ENCODE measurements at places on chromosomes 1 and 21.

DNA sequence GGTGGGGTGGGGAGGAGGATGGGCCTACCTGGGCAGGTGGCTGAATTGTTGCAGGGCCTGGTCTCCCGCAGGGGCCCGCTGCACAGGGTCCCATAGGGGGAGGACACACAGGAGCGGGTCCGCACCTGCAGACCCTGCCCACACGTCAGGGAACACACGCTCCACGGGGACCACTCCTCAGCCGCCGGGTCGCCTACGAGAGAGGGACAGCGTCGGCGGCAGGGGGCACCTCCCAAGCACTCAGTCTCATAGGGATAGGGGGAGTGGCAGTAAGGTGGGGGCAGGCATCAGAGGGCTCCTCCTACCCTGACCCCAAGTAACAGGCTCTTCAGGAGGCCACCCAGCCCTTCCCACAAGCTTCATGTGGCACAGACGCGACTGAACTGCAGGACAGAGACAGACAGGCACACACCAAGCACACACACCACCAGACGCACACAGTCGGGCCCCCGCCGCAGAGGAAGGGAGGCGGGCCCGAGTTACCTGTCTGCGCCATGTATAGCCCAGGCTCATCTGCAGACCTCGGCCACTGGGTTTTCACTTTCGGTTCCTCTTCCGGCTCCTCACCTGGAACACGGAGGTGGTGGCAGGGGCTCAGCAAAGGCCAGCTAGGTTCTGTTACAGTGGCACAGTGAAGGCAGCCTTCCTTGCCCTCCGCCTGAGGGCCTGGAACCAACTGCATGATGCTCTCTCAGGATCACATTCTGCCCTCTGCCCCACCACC, 19.8 kb downstream of the ADGRB2 start:
- DNase-seq, result no peak

DNA sequence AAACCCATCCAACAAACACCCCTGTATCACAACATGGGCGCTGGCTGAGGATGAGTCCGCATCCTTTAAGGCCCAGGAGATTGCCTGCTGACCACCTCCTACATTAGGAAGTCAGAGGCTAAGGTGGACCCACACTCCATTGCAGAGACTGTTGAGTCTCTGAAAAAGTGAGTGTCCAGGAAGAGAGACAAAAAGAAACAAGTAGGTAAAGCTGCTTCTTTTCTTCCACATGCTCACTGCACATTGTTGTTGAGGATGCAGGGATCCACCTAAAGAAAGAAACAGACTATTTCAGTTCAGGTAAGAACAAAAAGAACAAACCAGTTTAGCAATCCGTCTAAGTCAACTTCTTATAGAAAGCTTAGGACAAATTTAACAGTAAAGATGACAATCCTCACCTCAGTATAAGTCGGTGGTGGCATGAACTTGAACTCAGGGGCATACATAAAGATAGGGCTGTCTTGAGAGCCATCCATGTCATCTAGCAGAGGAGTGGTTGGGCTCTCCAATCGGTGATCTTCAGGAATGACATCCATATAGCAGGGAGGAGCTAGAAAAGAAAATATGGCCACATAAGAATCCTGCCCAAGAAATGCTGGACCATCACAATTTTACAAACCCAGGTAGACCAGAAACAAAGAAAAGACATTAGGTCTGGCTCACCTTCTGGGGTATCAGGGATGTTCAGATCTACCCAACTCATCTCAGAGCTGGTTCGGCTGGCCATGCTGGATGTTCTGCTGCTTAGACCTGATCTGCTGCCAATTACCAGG, 2.6 kb downstream of the TXNIP start:
- DNase-seq, result no peak

- DNase-seq, result no peak
Measured at GRCh38 chr1:69504730-69505252, 62.9 kb upstream of the LRRC7 start.

DNA sequence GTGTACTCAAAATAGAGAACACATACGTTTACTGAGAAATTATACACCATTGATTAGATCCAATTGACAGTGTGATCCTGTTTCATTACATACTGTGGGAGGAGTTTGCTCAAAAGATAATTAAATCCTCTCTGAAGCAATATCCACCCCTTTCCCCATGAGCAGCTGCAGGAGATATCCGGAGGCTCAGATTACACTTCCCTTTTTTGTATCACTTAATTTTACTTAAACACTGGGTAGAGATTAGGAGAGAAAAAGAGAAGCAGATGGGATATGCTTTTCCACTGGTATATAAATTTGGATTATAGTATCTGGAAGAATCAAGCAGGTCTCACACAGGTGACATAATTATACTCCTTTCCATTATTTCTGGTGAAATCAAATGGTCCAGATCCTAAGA, 333.3 kb upstream of the ZRANB2 start:
- DNase-seq, result peak; percentile 41

DNA sequence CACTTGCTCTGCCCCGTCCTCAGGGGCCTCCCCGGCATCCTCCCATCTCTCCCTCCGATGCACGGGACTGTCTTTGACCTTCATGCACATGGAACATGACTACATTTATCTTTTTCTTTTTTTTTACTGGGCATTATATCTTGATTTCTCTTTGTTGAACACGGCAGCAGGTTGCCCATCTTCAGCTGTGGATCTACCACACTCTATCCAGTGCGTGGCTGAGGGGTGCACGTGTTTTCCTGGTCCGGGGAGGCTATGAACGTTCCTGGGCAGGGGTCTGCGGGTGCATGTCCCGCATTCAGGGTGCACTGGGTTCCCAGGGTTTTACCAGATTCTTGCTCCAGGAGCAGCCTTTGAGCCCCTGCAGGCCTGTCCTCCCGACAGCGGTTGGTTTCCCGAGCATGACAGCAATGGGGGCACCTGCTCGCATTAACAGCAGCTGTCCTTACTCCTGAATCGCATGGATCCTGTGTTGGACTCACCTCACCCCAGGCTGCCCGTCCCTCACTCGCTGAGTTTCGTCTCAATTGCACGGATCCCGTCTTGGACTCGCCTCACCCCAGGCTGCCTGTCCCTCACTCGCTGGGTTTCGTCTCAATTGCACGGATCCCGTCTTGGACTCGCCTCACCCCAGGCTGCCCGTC, 7.4 kb downstream of the POFUT2 start:
- no peak for DNase-seq

DNA sequence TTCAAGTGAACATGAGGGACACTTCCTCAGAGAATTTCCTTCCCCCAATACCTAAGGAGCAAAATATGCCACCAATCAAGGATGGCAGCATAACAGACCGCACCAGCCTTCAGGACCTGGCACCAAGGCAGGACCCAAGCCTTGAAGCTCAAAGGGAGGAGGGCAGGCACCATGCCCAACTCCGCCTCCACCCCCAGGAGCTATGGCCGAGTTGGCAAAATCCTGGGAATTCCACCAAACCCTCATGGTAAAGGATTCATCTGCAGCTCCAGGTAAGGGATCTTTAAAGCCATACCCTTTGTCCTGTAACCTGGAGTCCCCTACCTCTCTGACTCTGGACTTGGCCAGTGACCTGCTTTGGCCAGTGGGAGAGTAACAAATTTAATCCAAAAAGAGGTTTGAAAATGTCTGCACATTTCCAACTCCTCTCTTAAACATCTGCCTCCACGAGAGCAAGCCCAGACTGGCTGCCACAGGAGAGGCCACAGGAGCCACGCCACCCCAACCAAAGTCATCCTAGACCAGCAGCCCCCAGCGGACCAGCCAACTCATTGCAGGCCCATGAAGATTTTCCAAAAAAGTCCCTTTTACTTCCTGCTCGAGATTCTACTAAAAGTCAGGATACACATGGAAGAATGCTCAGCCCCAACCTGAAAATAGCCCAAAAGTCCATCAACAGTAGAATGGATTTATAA, 41.9 kb downstream of the NPHP4 start:
- no peak for DNase-seq

DNA sequence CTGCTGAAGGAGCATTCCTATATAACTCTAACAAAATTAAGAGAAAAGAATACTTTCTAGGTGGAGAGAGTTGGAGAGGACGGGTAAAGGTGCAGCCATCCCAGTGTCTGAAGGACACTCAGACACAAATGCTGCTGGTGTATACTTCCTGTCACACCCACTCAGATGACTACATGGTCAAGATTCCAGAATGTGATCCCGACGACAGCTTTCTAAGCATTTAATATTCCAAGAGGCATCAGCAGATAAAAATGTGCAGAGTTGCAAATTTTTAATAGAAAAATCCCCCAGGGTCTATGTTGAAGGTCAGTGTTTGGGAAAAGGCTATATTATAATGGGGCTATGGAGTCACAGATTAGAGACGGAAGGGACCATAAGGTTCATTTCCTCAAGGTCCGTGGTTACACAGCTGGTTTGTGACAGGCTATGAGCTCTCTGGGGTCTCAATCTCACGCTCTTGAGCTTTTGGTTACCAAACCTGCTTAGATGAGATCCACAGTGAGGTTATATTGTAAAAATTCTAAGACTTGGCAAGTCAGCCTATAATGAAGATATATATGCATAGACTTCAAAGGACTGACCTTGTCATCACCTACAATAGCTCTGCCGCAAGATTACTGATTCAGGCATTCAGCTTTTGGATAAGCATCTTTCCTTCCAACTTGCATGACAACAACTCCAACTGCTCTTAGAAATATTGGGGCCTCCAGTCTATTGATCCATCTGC, 35.1 kb downstream of the ZNF281 start:
- DNase-seq, result no peak

DNA sequence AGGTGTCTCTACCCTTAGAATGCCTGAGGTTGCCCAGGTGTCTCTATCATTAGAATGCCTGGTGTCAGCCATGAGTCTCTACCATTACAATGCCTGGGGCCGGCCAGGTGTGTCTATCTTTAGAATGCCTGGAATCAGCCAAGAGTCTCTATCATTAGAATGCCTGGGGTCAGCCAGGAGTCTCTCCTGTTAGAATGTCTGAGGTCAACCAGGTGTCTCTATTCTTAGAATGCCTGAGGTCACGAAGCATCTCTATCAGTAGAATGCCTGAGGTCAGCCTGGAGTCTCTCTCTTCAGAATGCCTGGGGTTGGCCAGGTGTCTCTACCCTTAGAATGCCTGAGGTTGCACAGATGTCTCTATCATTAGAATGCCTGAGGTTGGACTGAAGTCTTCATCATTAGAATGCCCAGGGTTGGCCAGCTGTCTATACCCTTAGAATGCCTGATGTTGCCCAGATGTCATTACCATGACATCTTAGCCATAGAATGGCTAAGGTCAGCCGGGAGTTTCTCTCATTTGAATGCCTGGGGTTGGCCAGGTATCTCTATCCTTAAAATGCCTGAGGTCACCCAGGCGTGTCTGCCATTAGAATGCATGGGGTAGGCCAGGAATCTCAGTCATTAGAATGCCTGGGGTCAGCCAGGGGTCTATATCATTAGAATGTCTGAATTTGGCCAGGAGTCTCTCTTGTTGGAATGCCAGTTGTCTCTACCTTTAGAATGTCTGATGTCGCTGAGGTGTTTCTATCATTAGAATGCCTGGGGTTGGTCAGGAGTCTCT, 44.0 kb downstream of the RNF187 start:
- DNase-seq, result no peak

DNA sequence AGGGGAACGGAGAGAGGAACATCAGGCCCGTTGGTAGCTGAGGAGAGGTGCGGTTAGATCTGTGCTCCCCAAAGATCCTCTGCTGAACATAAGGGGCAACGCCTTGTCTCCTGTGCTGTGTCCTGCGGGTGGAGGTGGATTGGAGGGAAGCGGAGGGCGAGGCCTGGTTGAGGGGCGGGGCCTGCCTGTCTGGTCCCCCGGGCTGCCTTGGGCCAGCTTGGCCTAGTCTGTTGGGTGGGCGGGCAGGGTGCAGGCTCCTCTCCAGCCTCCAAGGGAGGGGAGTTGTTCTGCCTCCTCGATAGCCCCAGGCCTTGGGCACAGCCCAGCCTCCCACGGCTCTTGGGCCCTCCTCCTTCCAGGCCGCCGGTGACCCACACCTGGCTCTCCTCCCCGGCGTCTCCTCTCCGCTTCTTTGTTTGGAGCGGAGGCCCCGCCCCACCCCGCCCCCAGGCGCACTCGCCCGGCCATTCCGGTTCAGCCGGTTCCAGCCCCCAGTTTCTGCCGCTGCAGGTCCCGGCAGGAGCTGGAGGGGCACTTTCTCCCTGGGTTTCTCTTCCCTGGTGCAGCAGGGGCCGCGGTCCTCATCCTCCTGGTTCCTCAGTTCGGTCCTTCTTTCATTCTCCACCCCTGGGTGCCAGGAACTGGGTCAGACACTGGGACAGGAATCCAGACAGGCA, 19.4 kb downstream of the PTPRF start:
- DNase-seq, result no peak

- peak; percentile 13 for DNase-seq
Measured at GRCh38 chr1:209723756-209724693, 19.4 kb downstream of the HSD11B1 start.

DNA sequence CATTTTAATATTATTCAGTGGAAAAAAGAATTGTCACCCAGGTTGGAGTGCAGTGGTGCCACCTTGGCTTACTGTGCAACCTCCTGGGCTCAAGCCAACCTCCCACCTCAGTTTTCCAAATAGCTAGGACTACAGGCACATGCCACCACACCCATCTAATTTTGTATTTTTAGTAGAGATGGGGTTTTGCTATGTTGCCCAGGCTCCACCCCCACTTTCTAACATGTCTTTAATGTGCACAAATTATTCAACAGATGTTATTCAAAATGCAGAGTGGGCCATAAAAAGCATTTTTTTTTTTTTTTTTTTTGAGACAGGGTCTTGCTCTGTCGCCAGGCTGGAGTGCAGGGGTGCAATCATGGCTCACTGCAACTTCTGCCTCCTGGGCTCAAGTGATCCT, 17.3 kb downstream of the DDX59 start:
- no peak for DNase-seq

GRCh38 chr1:98402860-98403259, 258.7 kb upstream of the SNX7 start:
- no peak for DNase-seq

GRCh38 chr1:73910466-73910865, 287.5 kb downstream of the LRRIQ3 start:
- DNase-seq, result no peak

DNA sequence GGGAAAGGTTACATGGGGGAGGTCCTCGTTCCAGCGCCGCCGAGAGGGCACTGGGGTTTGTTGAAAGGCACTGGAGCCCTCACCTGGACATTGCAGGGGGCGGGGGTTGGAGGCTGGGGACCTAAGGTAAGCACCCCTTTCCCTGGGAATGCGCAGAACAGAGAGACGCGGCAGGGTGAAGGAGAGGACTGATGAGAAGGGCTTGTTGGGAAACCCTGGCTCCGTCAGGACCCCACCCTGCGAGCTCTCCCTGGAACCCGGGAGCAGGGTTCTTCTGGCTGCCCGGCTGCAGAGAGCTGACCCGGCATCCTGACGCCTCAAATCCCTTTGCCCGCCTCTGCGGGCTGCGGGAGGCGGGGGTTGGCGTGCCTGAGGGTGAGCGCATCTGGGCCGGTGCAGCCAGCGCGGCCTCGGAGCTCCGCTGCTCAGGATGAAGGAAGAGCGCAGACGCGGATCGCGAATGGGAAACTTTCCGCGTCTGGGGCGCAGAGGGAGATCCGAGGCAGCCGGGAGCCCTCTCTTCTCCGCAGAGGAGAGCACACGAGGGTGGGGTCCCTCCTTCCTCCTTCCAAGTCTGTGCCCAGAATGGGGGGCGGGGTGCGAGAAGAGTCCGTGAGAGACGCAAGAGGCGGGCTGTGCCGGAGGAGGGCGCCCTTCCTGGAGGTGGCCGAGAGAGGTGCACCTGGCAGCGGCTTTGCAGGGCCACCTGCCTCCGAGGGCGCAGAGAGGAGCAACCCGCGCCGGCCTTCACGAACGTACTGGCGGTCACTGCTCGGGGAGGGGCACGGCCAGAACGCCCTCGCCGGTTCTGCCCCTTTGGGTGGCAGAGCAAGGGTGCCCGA, 2.4 kb downstream of the IGSF21 start:
- no peak for DNase-seq

Data from suppressor macrophage treated with lipopolysaccharide for 1 hour (primary cell).